ENCODE measurements at places on chromosomes 7 and 10. TPM values are rescaled to one million over a fixed set of nuclear protein-coding genes. Genes with fewer than 3 reads are reported as not detected.

DNA sequence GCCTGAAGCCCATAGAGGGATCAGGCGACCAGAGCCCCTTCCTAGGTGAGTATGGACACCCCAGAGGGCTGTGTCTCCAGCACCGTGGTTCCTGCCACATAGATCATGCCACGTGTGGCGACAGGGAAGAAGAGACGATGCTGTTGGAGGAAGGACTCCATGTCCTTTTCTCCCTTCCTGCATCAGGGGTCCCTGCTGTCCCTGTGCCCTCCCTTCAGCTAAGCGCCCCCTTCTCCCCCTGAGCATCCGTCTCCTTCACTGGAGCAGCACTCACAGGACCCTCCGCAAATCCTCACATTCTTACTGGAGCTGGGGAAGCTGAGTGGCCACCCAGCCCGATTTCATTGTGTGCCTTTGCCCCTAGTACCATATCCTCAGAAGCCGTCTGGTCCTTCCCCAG is 85.6 kb upstream of the NPS start:
- H3K27ac ChIP-seq = no peak overlapping the region
- no peaks in the 10 kb centered on the region for H3K4me1 ChIP-seq
- no peaks in the 10 kb centered on the region for H3K27me3 ChIP-seq
- no peak overlapping the region for H3K4me3 ChIP-seq
- no peaks in the 10 kb centered on the region for H3K36me3 ChIP-seq

GRCh38 chr7:57205000-57205399 is 72.8 kb upstream of the ZNF479 start:
- no peak overlapping the region for H3K4me3 ChIP-seq
- no peaks in the 10 kb centered on the region for H3K27me3 ChIP-seq
- H3K27ac ChIP-seq = no peak overlapping the region
- H3K36me3 ChIP-seq = no peaks in the 10 kb centered on the region
- no peak for DNase-seq

The LAMB1 gene
- not detected for total RNA-seq

DNA sequence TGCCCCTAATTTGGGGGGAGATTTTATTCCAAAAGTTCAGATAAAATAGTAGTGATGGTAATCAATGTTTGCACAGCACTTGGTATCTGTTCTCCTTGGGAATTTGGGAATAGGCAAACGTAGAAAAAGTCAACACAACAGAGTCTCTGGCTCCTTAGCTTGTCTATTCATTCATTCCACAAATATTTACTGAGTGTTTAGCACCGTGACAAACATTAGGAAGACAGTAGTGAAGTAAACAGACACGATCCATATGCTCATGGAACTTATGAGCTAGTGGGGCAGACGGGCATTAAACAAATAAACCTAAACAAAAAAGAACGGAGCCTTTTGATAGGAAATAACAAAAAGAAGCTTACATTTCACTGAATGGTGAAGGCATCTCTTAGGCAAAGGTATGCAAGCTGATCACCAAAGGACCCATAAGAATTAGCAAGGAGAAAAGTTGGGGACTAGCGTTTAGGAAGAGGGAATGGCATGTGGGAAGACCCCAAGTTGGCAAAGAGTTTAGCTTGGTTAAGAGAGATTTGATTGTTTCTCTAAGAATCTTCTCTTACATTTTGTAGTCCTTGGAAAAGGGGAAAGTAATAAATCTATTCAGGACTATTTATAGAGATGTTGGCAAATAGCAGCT is 243.9 kb upstream of the NPY start:
- no peaks in the 10 kb centered on the region for H3K36me3 ChIP-seq
- H3K4me1 ChIP-seq = no peaks in the 10 kb centered on the region
- no peak for DNase-seq
- no peak overlapping the region for H3K27ac ChIP-seq
- H3K27me3 ChIP-seq = no peaks in the 10 kb centered on the region

The OGDH gene
- total RNA-seq = 122 TPM

The IGFBP1 gene
- total RNA-seq = not detected

The TSPAN15 gene
- 5.7 TPM for total RNA-seq

DNA sequence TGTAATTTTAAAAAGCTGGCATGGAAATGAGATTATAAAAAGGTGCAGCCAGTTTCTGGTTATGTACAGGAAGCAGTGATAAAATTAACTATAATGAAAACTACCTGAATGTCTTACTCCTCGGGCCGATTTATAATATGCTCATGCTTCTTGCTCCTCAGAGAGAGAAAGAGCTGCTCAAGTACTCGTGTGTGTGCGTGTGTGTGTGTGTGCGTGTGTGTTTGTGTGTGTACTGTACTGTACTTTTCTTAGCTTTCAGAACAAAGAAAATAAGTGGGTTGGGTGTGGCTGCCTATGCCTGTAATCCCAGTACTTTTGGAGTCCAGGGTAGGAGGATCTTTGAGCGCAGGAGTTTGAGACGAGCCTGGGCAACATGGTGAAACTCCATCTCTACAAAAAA is 96.6 kb upstream of the NMT2 start:
- no peaks in the 10 kb centered on the region for H3K27me3 ChIP-seq
- no peak overlapping the region for H3K4me3 ChIP-seq
- H3K4me1 ChIP-seq = no peaks in the 10 kb centered on the region
- H3K36me3 ChIP-seq = no peaks in the 10 kb centered on the region
- no peak overlapping the region for H3K27ac ChIP-seq

The HOXA7 gene
- not detected for total RNA-seq

The TCF7L2 gene
- total RNA-seq = 2.8 TPM

DNA sequence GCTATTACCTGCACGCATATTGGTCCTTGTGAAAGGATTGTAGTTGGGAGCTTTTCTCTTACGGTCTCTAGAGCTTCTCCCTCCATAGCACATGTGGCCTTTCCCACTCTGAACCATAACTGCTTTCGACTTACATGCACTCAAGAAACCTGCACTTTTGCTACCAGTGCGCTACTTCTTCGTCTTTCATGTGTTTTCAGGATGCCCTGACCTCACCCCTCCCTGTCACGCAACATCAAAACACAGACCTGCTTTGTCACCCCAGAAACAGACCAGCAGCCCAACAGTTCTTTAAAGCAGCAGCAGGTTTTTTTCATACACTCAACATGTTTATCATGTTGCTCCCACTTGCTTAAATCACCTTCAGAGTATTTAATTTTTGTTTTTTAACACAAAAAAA is 243.5 kb upstream of the TCF7L2 start:
- no peak for DNase-seq
- no peaks in the 10 kb centered on the region for H3K27me3 ChIP-seq
- H3K36me3 ChIP-seq = no peaks in the 10 kb centered on the region
- no peaks in the 10 kb centered on the region for H3K4me1 ChIP-seq
- no peak overlapping the region for H3K4me3 ChIP-seq
- H3K27ac ChIP-seq = no peak overlapping the region

- H3K27ac ChIP-seq = no peak overlapping the region
- no peak for DNase-seq
- H3K36me3 ChIP-seq = no peaks in the 10 kb centered on the region
- no peaks in the 10 kb centered on the region for H3K27me3 ChIP-seq
- no peaks in the 10 kb centered on the region for H3K4me1 ChIP-seq
Measured at GRCh38 chr10:16689227-16689626, 128.0 kb downstream of the RSU1 start.

DNA sequence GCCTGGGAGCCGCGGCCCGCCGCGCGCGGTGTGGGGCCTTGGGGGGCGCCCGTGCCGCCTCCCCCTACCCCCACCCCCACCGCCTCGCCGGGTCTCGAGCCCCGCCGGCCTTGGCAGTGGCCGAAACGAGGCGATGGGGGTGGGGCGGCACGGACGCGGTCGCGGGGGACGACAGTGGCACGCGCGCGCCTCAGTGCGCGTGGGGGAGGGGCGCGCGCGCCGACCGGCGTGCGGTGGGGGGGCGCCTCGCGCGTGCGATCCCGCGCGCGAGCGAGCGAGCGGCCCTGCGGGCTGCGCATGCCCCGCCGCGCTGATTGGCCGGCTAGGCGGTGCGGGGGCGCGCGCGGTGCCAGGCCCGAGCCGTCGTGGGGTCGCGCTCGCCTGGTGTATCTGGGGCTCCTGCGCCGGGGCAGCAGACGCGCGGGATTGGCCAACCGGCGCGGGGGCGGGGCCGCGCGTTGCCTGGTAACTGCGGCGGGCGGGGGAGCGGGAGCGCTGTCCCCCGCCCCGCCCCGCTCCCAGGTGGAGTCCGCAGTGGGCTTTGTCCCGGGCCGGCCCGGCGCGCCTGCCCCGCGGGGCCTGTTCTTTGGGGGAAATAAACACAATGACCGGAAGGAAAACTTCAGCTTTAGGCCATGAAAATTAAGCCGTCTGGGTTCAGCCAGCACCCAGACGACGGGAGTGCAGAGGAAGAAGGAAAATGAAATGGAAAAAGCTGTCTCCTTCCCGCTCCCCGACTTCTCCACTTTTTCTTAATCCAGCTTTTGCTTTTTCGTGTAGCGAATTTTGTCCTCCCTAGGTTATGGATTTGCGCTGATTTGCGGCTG is 873 bp downstream of the GTF2I start:
- H3K27me3 ChIP-seq = no peaks in the 10 kb centered on the region
- DNase-seq = peak; percentile 80
- H3K27ac ChIP-seq = peak overlapping the region; percentile 89
- H3K36me3 ChIP-seq = no peaks in the 10 kb centered on the region
- H3K4me3 ChIP-seq = peak overlapping the region; percentile 63

- no peaks in the 10 kb centered on the region for H3K27me3 ChIP-seq
- H3K4me1 ChIP-seq = no peaks in the 10 kb centered on the region
- no peak for DNase-seq
- no peak overlapping the region for H3K4me3 ChIP-seq
Measured at GRCh38 chr10:78806681-78807221, 262.0 kb upstream of the ZMIZ1 start.

GRCh38 chr7:16915405-16915804 is 33.6 kb upstream of the AGR3 start:
- H3K4me3 ChIP-seq = no peak overlapping the region
- no peaks in the 10 kb centered on the region for H3K4me1 ChIP-seq

DNA sequence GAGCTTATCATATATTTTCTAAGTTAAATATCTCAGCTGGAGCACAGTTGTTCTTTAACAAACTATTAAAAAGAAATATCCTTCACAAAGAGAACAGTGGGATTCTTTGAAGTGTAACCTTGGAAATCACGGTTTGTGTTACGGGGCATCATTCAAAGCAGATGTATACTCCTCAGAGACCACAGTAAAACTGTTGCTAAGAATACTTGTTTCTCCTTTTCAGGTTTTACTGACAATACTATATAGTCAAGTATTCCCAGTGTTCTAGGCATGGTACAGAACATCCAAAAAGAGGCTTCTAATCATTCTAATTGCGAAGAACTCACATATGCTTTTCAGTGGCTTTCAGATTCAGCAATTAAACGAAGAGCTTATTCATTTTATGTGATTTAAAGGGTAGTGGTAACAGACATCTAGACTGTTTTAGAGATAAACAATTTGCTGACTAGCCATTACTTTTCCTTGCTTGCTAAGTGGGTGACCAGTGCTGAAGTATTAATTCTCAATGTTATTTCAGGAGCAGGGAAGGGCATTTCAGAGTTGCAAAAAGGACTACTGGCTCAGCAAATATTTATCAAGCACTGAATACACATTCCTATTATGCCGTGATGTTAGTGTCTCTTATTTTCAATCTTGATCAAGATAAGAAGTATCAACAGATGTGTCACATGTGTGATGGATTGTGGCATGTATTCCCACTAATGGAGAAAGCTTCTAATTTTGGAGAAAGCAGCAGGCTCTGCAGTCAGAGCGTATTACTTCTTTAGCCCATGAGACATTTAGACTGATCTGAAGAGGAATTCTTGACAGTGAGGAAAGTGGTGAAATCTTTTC is 236.8 kb downstream of the RNLS start:
- DNase-seq = no peak
- H3K4me3 ChIP-seq = no peak overlapping the region
- H3K27ac ChIP-seq = no peak overlapping the region

GRCh38 chr7:53015463-53015862 is 20.0 kb upstream of the POM121L12 start:
- no peaks in the 10 kb centered on the region for H3K36me3 ChIP-seq
- no peak overlapping the region for H3K4me3 ChIP-seq
- no peaks in the 10 kb centered on the region for H3K4me1 ChIP-seq
- DNase-seq = no peak

- H3K27me3 ChIP-seq = no peaks in the 10 kb centered on the region
- no peak for DNase-seq
- no peak overlapping the region for H3K27ac ChIP-seq
- no peak overlapping the region for H3K4me3 ChIP-seq
Measured at GRCh38 chr7:112571852-112572607, 91.2 kb downstream of the LSMEM1 start.

The RBAK gene
- 20.6 TPM for total RNA-seq

The OR13A1 gene
- total RNA-seq = not detected

DNA sequence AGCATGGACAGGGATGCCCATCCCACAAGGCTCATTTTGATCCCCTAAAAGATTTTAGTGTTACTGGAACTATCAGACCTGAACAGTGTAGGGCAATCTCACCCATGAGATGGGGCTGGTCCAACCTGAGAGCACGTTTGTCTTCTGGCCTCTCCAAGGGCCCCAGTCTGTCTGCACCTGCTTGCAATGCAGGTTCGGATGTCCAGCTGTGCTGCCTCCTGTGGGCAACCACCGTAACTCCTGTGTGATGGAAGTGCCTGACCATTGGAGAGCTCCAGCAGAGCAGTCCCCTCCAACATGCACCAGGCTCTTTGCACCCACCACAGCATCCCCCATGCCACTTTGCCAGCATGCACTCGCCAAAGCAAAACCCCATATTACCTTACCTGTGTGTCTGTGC is 290.1 kb upstream of the KCND2 start:
- no peaks in the 10 kb centered on the region for H3K36me3 ChIP-seq
- DNase-seq = no peak
- H3K4me1 ChIP-seq = no peaks in the 10 kb centered on the region
- no peak overlapping the region for H3K4me3 ChIP-seq
- H3K27me3 ChIP-seq = no peaks in the 10 kb centered on the region

DNA sequence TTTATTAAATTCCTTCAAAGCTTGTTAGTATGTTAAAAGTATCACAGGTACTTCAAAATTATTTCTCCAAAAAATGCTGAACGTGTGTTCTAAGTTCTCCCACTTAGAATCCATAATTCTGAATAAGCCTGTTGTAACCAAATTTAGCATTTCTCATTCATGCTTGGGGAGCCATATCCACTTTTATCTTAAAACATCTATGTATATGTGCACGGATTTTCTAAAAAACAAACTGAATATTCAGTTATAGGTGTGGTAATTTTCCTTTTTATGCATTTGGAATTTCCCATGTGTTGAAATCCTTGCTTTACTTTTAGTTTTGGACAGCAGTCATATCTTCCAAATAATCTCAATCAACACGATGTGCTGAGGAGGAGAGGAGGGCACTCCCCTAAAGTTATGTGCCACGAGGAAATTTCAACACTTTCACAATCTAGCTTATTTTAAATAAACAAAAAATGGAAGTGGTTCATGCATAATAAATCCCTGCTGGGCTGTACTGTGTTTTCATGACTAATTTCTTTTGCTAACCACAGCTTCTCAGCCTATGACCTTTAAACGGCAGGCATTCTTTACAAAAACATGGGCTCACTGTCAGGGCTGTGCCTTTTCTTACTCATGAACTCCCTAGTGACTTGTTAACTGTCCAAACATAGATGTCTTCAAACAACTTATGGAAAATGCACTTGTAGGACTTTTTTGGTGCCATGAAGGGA is 380.3 kb upstream of the SEMA3C start:
- no peak for DNase-seq
- no peak overlapping the region for H3K4me3 ChIP-seq
- no peak overlapping the region for H3K27ac ChIP-seq
- no peaks in the 10 kb centered on the region for H3K27me3 ChIP-seq
- H3K4me1 ChIP-seq = no peaks in the 10 kb centered on the region
- no peaks in the 10 kb centered on the region for H3K36me3 ChIP-seq
